ENCODE measurements at places on chromosomes 11 and 22. TPM values are rescaled to one million over a fixed set of nuclear protein-coding genes. Genes with fewer than 3 reads are reported as not detected.

DNA sequence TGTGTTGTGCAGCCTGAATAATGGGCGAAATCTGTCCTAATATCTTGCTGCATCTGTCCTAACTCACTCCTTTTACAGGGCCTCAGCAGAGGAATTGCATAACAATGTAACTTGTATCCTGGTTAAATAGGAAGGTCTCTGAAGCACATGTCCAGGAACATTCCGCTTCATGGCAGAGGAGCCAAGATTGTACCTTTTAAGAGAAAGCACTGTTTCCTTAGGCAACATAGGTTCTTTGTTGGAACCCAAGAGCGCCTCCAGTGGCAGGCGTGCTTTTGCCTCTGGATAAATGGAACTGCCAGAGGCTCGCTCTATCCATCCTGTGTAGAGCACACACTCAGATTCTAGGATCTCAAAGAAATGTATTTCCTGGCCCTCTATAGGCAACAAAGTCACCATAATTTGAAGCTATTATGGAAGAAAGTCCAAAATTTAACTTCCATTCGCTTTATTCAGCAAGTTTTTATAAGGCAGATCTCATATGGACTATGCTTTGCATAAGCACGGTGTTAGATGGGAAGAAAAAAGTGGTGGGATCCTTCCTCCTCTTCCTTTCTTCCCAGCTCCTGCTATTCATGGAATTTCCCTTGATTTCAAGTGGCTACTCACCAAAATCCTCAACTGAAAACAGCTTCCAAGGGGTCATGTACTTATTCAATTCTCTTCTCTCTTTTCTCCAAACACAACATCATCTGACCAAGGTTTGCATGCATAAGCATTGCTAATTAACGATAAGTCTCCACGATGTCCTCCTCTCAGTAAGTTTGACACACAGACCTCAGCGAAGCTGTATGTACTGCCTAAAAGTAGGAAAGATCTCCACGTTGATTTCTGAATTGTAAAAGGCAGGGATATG, at the start of gene BLID:
TSS of gene BLID (minus strand) at position 692 of the 856 bp plus-strand sequence. CDS start at position 399, 293 bp downstream.
- H3K4me3 ChIP-seq: no peak within 1 kb of the TSS
- no peaks in the 10 kb centered on the region for H3K36me3 ChIP-seq
- H3K4me1 ChIP-seq: no peaks in the 10 kb centered on the region

DNA sequence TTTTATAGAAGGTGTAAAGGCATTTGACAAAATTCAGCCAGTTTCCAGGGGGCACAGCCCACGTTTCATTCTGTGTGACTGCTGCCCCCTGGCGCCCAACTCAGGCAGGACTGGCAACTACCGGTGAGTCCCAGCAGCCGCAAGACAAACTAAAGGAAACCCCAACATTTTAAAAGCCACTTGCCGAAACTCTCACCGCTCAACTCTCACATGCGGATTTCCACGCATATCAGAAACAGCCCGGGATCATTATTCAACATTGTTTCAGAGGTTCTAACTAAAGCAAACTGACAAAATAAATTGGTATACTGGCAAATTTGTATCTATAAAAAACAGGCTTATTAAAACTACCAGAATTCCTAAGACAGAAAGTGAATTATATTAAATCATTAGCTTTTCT, 48.2 kb downstream of the MORC2 start:
- H3K4me1 ChIP-seq: no peaks in the 10 kb centered on the region
- H3K4me3 ChIP-seq: no peak overlapping the region
- H3K27ac ChIP-seq: no peak overlapping the region

- no peak for DNase-seq
- peaks cover 4% of the 10 kb centered on the region for H3K36me3 ChIP-seq
- H3K4me3 ChIP-seq: no peak overlapping the region
- no peaks in the 10 kb centered on the region for H3K27me3 ChIP-seq
Observed at GRCh38 chr11:113839842-113840241, 35.5 kb downstream of the USP28 start.

DNA sequence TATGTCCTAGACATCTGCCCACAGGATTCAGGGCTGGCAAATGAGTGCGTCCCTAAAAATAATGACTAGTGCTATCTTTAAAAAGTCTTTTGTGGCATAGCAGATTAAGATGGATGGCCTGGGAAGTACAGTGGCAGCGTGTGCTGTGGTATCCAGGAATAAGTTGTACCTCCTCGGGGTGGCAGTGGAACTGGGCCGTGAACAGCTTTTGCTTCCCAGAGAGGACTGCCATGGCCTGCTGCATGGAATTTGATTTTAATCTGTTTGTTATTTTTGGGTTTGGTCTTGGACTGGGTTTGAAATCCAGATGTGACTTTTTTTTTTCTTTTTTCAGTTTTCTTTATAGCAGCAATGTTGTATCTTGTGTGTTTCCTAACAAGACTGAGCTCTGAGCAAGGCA, 71.3 kb upstream of the PARVG start:
- H3K27me3 ChIP-seq: no peaks in the 10 kb centered on the region
- H3K27ac ChIP-seq: no peak overlapping the region
- H3K4me1 ChIP-seq: no peaks in the 10 kb centered on the region
- no peak for DNase-seq

- no peaks in the 10 kb centered on the region for H3K27me3 ChIP-seq
- no peak overlapping the region for H3K4me3 ChIP-seq
- no peaks in the 10 kb centered on the region for H3K36me3 ChIP-seq
- no peak for DNase-seq
- no peaks in the 10 kb centered on the region for H3K4me1 ChIP-seq
Observed at GRCh38 chr11:13434247-13435205, 28.5 kb downstream of the BTBD10 start.

DNA sequence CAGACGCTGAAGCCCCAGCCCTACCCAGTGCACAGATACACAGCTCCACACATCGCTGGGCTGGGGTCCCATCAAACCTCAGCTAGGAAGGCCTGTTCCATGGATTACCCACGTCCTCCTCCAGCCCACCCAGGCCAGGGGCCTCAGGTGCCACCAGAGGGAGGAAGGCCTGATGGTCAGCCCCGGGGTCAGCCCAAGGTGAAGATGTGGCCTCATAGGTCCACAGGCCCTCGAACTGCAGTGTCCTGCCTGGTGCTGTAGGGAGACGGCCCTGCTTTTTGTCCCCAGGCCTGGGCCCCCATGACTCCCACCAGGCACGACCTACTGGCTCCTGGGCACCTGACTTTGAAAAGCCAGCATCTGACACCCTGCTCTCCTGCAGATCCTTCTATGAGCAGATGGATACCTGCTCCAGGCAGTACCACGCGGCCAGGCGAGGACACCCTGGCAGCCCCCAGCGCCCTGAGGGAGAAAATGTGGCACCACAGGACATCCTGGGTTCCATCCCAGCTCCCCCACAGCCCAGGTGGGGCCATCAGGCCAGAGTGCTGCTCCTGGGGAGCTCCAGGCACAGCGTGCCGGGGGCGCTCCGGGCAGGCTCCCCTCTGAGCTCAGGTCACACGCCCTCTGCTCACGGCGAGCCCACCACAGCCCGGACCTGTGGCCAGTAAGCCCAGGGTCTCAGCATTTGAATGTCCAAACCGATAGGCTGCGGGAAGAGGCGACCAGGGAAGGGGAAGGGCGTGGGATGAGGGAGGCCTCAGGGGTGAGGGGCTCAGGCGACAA, 15.8 kb upstream of the MOB2 start:
- DNase-seq: no peak
- no peaks in the 10 kb centered on the region for H3K27me3 ChIP-seq
- H3K36me3 ChIP-seq: no peaks in the 10 kb centered on the region

- H3K4me3 ChIP-seq: peak overlapping the region; percentile 48
- H3K4me1 ChIP-seq: no peaks in the 10 kb centered on the region
- H3K36me3 ChIP-seq: no peaks in the 10 kb centered on the region
- H3K27ac ChIP-seq: no peak overlapping the region
Observed at GRCh38 chr22:49656291-49656851, 171.3 kb downstream of the BRD1 start.

DNA sequence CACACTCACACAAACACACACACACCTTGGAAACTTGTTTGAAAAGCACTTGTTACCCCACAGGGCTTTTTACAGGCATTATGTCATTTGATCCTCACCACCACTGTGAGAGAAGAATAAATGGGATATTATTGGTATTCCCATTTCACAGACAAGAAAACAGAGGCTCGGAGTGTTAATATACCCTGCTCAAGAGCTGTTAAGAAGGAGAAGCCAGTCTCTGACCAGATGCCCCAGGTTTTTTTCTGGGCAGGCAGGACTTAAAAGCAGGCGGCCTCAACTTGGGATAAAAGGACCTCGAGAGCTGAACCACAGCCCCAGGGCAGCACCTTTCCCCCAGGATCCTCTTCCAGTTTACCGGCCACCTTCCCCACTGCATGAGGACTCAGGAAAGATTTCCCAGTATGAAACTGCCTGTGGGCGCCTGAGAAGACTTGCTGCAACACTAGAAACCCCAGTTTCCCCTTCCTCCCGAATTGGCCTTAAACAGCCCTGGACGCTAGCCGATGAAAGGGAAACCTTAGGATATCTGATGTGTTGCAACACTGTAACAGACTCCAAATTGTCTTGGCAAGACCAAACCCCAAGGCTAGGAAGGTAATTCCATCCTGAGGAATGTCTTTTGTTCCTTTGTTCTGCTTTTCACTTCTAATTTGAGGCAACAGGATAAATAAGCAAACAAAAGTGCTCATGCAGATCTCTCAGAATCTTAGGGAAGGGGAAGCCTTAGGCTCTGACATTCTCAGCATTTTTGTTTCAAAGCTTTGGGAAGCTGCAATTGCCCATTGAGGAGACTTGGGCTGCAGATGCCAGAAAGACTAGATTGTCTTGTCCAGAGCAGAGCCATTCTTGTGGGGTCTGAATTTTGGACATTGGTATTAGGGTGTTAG, 173.5 kb downstream of the TRIM29 start:
- H3K4me1 ChIP-seq: no peaks in the 10 kb centered on the region
- DNase-seq: no peak

GRCh38 chr11:102798012-102798746, at the start of gene MMP1:
Gene MMP1 (minus strand): TSS chr11:102798160. CDS start chr11:102798092, 68 bp downstream.
- no peaks in the 10 kb centered on the region for H3K4me1 ChIP-seq
- DNase-seq: no peak
- H3K36me3 ChIP-seq: no peaks in the 10 kb centered on the region
- no peak within 1 kb of the TSS for H3K27ac ChIP-seq

- no peak overlapping the region for H3K4me3 ChIP-seq
- H3K4me1 ChIP-seq: no peaks in the 10 kb centered on the region
- H3K36me3 ChIP-seq: no peaks in the 10 kb centered on the region
- no peak for DNase-seq
- H3K27ac ChIP-seq: no peak overlapping the region
Observed at GRCh38 chr11:19905280-19905853, 192.7 kb downstream of the NAV2 start.

DNA sequence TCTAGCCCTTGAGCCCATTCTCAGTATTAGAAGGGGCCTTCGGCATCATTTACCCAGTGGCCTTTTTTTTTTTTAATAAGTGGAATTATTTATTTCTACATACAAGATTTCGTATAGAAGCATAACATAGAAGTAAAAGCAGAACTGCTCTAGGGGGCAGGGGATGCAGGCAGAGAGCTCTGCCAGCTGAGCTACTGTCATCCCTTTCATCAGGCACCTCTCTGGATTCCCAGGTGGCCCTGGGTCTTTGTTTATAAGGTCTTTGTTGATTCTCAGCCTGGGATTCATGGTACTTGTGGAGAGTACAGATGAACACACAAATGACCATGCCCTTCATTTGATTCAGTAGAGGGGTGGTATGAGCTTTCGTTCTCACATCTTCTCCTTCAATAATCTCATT, 66.4 kb downstream of the GAB2 start:
- no peaks in the 10 kb centered on the region for H3K36me3 ChIP-seq
- no peak overlapping the region for H3K4me3 ChIP-seq
- peak overlapping the region; percentile 68 for H3K27ac ChIP-seq
- H3K27me3 ChIP-seq: no peaks in the 10 kb centered on the region

TRIM6 gene
- 9.9 TPM for total RNA-seq

FAM83F gene
- total RNA-seq: 39.2 TPM

CD248 gene
- 5.4 TPM for total RNA-seq

PHLDB1 gene
- total RNA-seq: 6.7 TPM

SESN3 gene
- total RNA-seq: 25.7 TPM

RASSF10 gene
- total RNA-seq: 11.4 TPM
